Lung (tissue), 17 donors: ENCODE measurements at places on chromosomes 2 and 18. TPM values are rescaled to one million over a fixed set of nuclear protein-coding genes. Genes with fewer than 3 reads are reported as not detected.

- H3K36me3 ChIP-seq = no peaks in the 10 kb centered on the region
Observed at GRCh38 chr2:182864949-182865570, 1.4 kb downstream of the FRZB start.

- no peak for DNase-seq
- no peaks in the 10 kb centered on the region for H3K27me3 ChIP-seq
- H3K4me1 ChIP-seq = peaks cover 3% of the 10 kb centered on the region
- no peak overlapping the region for H3K27ac ChIP-seq
- H3K4me3 ChIP-seq = no peak overlapping the region
Observed at GRCh38 chr18:76442413-76443171, 52.5 kb downstream of the ZNF516 start.

GRCh38 chr18:76546088-76546435, 51.0 kb upstream of the ZNF516 start:
- H3K27me3 ChIP-seq = no peaks in the 10 kb centered on the region
- H3K36me3 ChIP-seq = no peaks in the 10 kb centered on the region
- H3K4me1 ChIP-seq = peaks cover 22% of the 10 kb centered on the region
- DNase-seq = peak; percentile 64
- no peak overlapping the region for H3K4me3 ChIP-seq
- H3K27ac ChIP-seq = peak overlapping the region; percentile 81

DNA sequence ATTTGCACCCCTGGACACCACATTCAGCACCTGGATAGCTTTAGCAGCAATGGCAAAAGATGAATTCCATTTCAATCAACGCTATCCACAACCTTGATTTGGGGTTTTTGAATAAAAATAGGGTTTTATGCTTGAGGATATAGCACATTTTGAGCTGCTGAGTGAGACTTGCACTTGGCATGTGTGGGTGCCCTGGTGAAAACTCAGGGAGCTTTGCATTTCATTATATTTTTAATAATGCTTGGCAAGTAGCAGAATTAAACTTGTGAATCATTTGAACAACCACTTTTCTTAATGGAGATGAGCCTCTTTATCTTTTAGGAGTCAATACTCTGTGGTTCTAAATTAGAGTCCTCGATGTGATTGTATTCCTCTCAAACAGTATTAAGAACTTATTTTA, 252.4 kb downstream of the PLCL1 start:
- DNase-seq = no peak
- H3K36me3 ChIP-seq = no peaks in the 10 kb centered on the region
- H3K27ac ChIP-seq = no peak overlapping the region
- no peak overlapping the region for H3K4me3 ChIP-seq
- H3K4me1 ChIP-seq = peaks cover 5% of the 10 kb centered on the region

Gene CDH2
- total RNA-seq = 1.5 TPM

DNA sequence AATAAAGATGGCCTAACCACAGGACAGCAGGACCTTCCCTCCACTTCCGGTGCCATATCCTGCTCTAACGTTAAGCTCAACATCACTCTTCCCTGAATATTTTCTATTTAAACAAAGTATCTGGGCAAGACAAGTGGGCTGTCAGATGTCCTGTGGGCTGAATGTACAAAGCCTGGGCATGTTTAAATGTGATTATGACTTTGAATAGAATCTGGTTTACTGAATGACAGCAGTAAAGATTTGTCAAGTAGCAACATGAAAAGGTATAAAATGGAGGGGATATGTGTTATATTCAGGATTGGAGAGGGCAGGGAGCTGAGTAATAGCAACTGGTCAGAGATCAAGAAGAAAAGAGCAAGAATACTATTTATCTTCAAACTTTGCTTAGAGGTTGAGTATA, 540.9 kb downstream of the NRXN1 start:
- H3K27me3 ChIP-seq = no peaks in the 10 kb centered on the region
- no peak overlapping the region for H3K27ac ChIP-seq
- DNase-seq = no peak
- H3K4me1 ChIP-seq = no peaks in the 10 kb centered on the region

- H3K27ac ChIP-seq = no peak overlapping the region
- DNase-seq = no peak
- H3K4me3 ChIP-seq = no peak overlapping the region
- no peaks in the 10 kb centered on the region for H3K36me3 ChIP-seq
- no peaks in the 10 kb centered on the region for H3K4me1 ChIP-seq
Observed at GRCh38 chr18:12608301-12608700, 49.6 kb downstream of the SPIRE1 start.

DNA sequence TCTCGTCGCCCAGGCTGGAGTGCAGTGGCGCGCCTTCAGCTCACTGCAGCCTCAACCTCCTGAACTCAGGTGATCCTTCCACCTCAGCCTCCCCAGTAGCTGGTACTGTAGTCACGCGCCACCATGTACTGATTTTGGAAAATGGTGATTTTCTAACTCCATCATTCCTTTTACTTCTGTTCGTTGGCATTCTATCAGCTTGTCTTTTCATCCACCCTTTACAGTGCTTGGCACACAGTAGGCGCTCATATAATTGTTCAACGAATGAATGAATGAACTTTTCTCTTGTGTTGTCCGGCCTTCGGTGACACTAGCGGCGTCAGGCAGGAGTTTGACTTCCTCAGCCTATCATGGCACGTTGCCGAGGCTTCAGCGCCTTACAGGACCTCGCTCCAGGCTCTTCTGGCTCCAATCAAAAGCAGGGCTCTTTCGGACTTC, 373 bp upstream of the MTHFD2 start:
- DNase-seq = no peak
- H3K4me1 ChIP-seq = peaks cover 3% of the 10 kb centered on the region

DNA sequence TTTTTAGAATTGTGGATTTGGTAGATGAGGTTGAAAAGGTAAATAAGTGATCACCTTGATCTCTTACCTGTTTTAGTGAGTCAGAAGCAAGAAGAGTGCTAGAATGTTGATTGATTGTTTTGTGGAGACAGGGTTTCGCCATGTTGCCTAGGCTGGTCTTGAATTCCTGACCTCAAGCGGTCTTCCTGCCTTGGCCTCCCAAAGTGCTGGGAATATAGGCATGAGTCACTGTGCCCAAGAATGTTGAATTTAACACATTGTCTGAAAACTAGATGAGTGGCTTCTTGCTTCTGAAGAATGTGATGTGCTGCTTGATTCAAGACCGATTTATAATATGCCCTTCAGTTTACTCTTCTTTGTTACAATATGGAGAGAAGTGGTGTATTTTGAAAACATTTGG, 121.3 kb downstream of the FMNL2 start:
- no peaks in the 10 kb centered on the region for H3K36me3 ChIP-seq
- peaks cover 1% of the 10 kb centered on the region for H3K4me1 ChIP-seq
- no peak overlapping the region for H3K4me3 ChIP-seq
- no peak overlapping the region for H3K27ac ChIP-seq
- H3K27me3 ChIP-seq = no peaks in the 10 kb centered on the region

Gene UGT1A10
- total RNA-seq = not detected

- peaks cover 5% of the 10 kb centered on the region for H3K4me1 ChIP-seq
- H3K27ac ChIP-seq = no peak overlapping the region
- no peaks in the 10 kb centered on the region for H3K27me3 ChIP-seq
- H3K4me3 ChIP-seq = no peak overlapping the region
Observed at GRCh38 chr2:74025971-74026612, 41.4 kb downstream of the TET3 start.

DNA sequence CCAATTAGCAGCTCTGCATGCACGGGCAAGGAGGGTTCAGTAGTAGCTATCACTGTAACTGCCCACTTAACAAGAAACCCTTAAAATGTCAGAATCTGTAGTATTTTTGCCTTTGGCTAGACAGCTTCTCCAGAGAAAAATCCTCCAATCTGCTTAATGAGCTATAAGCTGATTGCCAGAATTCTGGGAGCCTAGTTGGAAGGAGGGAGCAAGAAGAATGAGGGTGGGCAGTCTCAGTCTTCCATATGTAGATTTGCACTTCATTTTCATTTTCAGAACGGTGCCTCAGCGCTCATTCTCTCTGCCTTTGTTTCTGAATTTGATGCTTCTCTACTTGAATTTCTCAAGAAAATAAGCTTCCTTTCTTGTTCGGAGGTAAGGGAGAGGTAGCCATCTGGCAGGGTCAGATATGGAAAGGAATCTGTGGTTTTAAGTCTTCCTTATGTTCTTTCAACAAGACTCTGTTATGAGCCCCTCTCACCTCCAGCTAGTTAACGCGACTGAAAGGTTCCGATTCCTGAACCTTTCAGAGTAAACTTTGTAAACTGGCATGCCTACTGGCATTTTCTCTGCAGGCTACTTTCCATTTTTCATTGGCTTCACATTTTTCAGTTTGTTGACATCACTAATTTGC, 53.5 kb downstream of the HNRNPLL start:
- H3K36me3 ChIP-seq = peaks cover 2% of the 10 kb centered on the region
- DNase-seq = no peak
- no peaks in the 10 kb centered on the region for H3K4me1 ChIP-seq
- H3K27me3 ChIP-seq = no peaks in the 10 kb centered on the region
- no peak overlapping the region for H3K4me3 ChIP-seq

Gene RNU2-63P
- total RNA-seq = not detected

DNA sequence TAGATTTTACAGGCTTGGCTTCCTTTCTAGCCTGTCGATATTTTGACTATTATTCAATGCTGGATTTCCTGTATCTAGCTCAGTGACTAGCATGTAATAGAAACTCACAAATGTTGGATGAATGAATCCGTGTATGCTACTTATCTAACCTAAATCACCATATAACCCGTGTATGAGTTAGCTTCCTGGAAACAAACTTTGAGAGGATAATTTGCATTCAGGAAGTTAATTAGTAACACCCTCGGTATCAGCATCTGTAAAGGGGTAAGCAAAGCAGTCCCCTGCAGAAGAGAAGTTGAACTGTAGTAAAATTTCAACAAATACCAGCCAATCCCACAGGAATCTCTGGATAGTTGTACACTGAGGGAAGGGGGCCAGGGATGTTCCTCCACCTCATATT, 269.4 kb upstream of the LRATD1 start:
- no peaks in the 10 kb centered on the region for H3K36me3 ChIP-seq
- no peak for DNase-seq
- H3K27me3 ChIP-seq = no peaks in the 10 kb centered on the region

Gene IWS1
- total RNA-seq = 35.6 TPM

- no peaks in the 10 kb centered on the region for H3K36me3 ChIP-seq
- H3K27me3 ChIP-seq = peaks cover 3% of the 10 kb centered on the region
- no peak overlapping the region for H3K27ac ChIP-seq
- no peak overlapping the region for H3K4me3 ChIP-seq
- H3K4me1 ChIP-seq = no peaks in the 10 kb centered on the region
Observed at GRCh38 chr2:21263622-21264021, 139.9 kb downstream of the TDRD15 start.

GRCh38 chr2:61017556-61018317, at the start of the genes PEX13 and PUS10:
Gene PEX13, plus strand, starts transcription at chr2:61017720. Its CDS starts 40 bp downstream, at chr2:61017760.
Gene PUS10, minus strand, starts transcription at chr2:61018255. Its CDS starts 6,365 bp downstream, at chr2:61011890.
- no peaks in the 10 kb centered on the region for H3K27me3 ChIP-seq
- H3K4me1 ChIP-seq = no peaks in the 10 kb centered on the region
- H3K4me3 ChIP-seq = peak within 1 kb of the TSS; percentile 91
- H3K36me3 ChIP-seq = peaks cover 6% of the 10 kb centered on the region
